T1000 (cell line): ENCODE measurements at places on chromosomes 2 and 18.

DNA sequence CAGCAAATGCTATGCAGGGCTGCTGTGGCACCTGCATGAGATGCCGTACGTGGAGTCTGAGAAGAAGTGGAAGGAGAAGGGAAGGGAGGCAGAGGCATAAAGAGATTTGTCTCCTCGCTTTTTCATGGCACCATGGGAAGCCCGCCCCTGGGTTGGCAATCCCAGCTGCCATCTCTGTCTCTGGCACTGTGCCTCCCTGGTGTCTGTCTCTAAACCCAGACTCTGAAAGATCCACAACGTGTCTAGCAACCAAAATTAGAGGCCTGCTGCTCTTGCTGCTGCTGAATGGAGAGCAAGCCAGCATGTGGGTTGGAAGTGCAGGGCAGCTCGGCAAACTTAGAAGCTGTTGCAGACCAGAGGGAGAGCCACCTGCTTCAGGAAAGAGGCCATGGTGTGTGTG, 53.1 kb downstream of the INO80C start:
- no peak for DNase-seq

DNA sequence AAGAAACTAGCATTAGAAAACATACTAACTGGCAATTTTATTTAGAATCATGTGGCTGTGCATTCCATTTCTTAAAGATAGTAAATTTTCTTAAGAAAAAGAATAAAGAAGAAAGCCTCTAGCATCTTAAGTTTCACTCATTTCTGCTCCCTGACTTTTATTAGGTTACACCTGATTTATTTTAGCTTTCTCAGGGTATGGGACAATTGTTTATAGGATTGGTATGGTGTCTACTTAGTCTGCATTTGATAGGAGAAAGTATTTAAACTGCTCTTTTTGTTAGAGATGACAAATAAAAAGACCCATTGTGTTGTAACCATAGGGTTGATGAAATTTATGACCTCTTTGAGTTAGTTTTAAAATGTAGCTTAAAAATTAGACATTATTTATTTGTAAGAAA, 115.2 kb downstream of the PTPRM start:
- no peak for DNase-seq

GRCh38 chr2:164661349-164661748, 40.1 kb upstream of the GRB14 start:
- DNase-seq, result no peak

DNA sequence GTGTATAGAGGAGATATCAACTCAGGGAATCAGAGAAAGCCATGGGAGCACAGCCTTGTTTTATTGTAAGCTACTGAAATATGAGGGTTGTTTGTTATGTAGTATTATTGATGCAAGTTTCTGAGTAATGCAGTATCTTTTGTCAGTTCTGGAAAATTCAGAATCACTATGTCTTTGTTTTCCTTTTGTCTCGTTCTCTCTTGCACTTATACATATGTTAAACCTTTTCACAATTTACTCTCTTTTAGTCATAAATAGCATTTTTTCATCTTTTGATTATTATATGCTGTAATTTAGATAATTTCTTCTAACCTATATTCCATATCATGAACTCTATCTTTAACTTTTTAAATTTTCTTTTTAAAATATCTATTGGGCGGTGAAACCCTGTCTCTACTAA, 85.0 kb upstream of the COL3A1 start:
- DNase-seq, result no peak
